ENCODE measurements at places on chromosomes 11 and 22.

- DNase-seq = peak; percentile 94
Observed at GRCh38 chr11:130068986-130069658, 572 bp upstream of the APLP2 start.

GRCh38 chr11:72405009-72405408 is 29.3 kb downstream of the CLPB start:
- DNase-seq = no peak

DNA sequence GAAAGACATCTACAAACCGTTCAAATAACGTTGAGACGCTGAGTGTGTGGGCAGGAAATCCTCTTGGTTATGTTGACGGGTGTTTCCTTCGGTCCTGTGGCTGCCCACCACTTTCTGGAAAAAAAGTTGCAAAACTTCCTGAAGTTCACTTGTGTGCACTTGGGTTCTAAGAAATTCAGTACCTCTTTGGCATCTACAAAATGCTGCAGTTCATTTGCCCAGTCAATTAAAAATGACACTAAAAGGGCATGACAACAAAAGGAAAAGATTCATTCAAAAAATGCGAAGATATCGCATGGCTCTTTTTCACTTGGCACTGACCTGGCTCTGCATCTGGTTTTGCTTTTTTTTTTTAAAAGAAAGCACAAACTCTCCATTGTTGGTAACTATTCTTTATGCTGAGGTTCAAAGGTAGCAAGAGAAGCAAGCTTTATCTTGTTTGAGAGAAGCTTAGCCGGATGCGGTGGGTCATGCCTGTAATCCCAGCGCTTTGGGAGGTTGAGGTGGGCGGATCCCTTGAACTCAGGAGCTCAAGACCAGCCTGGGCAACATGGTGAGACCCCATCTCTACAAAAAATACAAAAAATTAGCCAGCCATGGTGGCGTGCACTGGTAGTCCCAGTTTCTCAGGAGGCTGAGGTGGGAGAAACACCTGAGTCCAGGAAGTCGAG is 10.6 kb upstream of the XBP1 start:
- no peak for DNase-seq

- DNase-seq = no peak
Observed at GRCh38 chr11:118953265-118953664, 2.8 kb upstream of the UPK2 start.

- DNase-seq = no peak
Observed at GRCh38 chr22:42116848-42117424, 13.7 kb downstream of the CYP2D6 start.

DNA sequence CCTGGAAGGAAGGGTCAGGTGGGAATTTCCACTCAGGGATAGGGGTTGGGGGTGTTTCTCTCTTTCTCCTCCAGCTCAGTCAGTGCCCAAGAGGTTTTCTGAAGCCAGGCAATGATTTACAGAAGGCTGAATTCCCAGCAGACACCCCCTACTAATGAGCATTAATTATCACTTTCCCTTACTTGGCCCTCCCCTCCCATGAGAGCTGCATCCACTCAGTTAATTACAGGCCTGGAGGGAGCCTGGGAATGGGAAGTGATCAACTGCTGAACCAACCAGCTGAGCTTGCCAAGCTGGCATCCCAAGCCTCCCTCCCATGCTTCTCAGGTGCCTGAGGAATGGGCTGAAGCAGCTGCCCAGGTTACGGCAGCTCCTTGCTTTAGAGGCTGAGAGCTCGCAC is 992 bp downstream of the LGALS12 start:
- no peak for DNase-seq

- no peak for DNase-seq
Observed at GRCh38 chr11:74744277-74744676, 4.4 kb upstream of the RNF169 start.

DNA sequence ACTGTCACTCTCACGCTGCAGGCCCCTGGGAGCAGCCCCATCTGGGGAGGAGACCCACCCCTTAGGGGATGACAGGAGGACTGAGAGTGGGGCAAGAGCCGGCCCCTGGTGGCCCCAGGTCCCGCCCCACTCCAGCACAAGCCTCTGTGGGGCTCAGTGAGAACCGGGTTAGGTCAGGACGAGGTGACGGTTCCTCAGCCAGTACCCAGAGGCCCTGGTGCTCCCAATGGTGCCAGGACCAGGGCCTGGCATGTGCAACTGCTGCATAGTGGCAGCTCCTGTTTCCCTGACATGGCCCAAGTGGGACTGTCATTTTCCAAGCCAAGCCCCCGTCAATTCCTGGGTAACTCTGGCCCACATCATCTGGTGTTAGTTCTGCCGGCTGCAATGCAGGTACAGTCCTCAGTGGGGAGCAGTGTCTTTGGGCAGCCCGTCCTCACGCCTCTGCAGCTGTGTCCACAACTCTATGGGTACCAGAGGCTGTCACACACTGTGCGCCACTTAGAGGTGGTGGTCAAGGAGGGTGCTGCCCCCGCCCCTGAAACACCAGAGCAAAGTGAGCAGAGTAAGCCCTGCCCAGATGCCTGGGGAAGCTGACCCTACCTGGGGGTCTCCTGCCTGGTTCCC is 15.9 kb downstream of the CHID1 start:
- no peak for DNase-seq

DNA sequence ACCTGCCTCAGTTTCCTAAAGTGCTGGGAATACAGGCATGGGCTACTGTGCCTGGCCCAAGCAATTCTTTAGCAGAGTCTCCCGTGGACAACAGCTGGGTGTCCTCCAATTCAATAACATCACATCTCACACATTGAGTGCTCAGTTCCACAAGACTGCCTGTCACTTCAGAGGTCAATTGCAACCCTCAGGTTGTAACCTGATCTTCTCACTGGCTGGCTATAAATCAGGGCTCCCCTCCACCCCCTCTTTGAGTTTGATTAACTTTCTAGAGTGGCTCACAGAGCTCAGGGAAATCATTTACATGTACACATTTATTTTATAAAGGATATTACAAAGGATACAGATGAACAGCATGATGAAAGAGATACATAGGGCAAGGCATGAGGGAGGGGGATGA is 68.1 kb downstream of the MCHR1 start:
- DNase-seq = no peak

DNA sequence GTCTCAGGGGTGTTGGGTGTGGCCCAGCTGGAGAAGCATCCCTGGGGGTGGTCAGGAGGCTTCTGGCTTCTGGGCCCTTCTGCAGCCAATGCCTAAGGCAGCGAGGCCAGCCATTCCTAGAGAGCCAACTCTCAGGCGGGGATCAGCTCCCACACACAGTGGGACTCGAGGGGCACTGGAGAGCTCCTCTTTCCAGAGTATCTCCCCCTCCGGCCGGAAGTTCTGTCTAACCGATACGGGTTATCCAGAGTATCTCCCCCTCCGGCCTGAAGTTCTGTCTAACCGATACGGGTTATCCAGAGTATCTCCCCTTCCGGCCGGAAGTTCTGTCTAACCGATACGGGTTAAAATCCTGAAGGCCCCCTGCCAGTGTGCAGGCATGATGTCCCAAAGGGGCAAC is 71.2 kb upstream of the B3GAT1 start:
- no peak for DNase-seq

- DNase-seq = no peak
Observed at GRCh38 chr11:126601136-126601535, 245.7 kb downstream of the ST3GAL4 start.

- no peak for DNase-seq
Observed at GRCh38 chr11:15858881-15859280, 497.5 kb downstream of the SOX6 start.

- peak; percentile 11 for DNase-seq
Observed at GRCh38 chr11:92297567-92298553, 73.2 kb downstream of the FAT3 start.

- DNase-seq = no peak
Observed at GRCh38 chr11:269146-269890, 8.9 kb upstream of the NLRP6 start.

DNA sequence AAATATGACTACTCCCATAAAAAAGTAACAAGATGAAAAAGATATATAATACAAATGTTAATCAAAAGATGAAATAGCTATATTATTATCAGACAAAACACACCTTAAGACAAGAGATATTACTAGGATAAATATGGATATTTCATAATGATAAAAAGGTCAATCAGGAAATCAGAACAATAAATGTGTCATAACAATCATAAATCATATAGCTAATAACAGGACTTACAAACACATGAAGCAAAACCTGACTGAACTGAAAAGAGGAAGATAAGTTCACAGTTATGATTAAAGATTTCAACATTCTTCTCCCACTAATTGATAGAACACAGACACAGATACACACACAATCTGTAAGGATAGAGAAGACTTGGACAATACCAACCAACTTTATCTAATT is 47.2 kb downstream of the EIF3M start:
- DNase-seq = no peak

DNA sequence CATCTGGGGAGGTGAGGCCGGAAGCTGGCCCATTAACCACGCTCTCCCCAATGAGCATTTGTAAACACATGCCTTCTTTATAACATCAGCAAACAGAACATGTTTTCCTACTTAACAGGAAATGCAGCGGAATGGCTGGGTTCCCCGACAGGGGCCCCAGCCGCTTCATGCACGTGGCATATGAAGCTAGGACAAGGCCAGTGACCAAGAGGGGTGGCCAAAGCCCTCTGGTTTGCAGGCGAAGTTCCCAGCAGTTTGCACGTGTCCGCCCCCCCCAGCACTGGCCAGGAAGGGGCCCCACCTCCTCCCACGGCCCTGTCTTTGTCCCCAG is 38.7 kb upstream of the LINC01488 start:
- DNase-seq = peak; percentile 70

- DNase-seq = peak; percentile 49
Observed at GRCh38 chr11:65809496-65809895, 22.6 kb downstream of the OVOL1 start.

GRCh38 chr11:104678408-104678807 is 219.9 kb downstream of the CASP12 start:
- no peak for DNase-seq

DNA sequence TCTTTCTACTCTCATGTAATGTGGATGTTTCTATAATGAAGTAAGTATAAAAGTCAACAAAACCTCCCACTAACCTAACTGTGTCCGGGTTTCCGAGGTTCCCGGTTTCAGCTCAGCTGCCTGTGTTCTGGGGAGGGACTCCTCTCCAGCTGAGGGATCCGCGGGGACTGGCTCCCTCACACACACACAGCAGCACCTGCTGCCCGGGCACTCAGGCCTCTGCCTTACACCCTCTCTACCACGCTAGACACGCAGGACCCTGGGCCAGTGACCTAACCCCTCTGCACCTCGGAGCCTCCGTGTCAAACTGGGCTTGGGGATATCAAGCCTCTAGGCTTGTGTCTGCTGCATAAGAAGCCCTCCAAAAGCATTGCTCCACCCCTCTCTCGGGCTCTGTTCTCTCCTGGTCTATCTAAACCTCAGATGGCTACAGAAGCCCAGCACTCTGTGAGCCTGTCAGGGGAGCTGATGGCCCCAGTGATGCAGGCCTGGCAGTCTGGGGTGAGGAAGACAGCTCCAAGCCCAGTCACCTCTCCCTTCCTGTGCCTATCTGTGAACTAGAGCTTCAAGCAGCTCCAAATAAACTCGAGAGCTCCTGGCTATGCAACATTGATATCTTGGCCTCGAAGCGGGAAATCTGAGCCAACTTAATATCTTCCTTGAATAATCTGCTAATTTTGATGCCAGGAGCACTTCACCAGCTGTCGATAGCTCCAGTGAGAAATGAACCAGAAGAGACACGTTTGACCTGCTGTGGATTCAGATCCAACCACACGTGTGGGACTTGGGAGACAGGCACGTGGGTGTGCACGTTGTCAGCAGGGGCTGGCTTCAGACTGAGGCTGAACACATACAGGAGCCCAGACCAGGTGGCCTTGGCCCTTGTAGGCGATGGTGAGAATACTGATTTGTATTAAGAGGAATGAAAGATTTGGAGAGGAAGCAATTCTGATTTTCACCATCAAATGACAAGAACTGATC is 232.7 kb upstream of the B3GAT1 start:
- no peak for DNase-seq

DNA sequence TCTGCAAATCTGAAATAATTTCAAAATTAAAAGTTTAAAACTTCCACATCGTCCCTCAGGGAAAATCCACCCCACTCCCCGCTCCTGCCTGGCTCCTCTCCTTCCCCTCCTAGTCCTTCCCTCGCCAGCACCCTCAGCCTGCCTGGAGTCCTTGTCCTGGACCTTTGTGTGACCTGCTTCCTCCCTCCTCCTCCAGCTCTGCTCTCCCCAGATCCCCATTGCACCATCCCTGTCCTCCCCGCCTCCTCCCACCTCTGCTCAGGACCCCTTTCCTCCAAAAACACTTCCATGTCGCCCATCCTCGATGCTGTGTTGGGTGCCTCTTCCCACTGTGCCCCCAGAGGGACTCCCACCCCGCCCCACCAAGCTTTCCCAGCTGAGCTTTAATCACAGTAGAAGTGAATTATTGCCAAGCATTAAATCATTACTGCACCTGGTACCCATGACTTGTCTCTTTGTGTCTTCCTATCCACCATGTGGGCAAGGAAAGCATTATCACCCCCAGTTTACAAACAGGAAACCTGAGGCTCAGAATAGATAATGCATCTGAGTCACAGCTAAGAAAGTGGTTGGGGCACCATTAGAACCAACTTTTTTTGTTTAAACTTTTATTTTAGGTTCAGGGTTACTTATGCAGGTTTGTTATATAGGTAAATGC is 2.4 kb upstream of the ZP1 start:
- no peak for DNase-seq

GRCh38 chr11:46999217-46999616 is 62.7 kb downstream of the CSTPP1 start:
- no peak for DNase-seq

DNA sequence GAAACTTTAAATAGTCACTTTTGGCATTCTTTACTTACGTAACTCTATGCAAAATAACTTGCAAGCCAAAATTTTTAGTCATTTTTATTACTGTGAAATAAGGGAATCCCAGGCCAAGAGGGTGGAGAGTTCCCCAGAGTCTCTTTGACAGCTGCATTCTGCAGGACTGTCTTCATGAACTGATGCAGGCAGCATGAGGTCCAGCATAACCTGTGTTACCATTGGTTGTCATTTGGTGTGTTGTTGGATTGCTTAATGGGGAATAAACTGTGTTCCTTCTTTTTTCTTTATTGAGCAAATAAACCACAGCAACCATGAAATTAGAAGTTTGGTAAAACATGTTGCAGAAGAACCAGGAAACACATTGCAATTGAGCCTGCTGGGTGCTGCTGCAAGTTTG is 24.6 kb downstream of the MMP27 start:
- no peak for DNase-seq

GRCh38 chr11:126426106-126426505 is 70.6 kb downstream of the ST3GAL4 start:
- DNase-seq = no peak

GRCh38 chr22:37126383-37126782 is 16.9 kb upstream of the TMPRSS6 start:
- no peak for DNase-seq
